ENCODE measurements at places on chromosomes 12 and 14.

DNA sequence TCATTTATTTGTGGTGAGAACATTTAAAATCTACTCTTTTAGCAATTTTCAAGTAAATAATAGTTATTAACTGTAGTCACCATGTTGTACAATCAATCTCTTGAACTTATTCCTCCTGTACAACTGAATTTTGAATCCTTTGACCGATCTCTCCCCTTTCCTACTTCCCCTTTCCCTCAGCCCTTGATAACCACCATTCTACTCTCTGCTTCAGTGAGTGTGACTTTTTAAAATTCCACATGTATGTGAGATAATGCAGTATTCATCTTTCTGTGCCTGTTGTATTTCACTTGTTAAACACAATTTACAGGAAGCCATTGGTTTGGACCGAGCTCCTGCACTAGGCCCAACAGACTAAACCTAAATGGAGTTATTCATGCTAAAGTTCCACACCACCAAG is 458.9 kb upstream of the PDE3A start:
- no peak for DNase-seq

GRCh38 chr14:67276131-67276530 is 34.9 kb downstream of the PALS1 start:
- DNase-seq = no peak

DNA sequence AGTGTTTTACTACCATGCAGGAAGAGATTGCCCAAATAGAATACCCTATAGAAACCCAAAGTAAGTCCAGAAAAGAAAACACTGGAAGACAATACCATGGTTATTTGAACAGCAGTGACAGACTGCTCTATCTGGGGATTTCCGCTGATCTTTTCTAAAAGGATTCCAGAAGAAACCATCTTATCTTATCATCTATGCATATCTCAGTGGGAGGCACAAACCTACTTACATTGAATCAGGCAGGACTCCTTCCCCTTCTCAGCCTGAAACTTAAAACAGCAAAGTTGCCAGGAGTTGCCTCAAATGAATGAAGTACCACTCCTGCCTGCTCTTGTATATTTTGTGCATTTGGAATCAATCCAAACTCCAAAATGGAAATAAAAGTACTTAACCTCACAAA is 56.7 kb upstream of the NR2C1 start:
- DNase-seq = peak; percentile 25

DNA sequence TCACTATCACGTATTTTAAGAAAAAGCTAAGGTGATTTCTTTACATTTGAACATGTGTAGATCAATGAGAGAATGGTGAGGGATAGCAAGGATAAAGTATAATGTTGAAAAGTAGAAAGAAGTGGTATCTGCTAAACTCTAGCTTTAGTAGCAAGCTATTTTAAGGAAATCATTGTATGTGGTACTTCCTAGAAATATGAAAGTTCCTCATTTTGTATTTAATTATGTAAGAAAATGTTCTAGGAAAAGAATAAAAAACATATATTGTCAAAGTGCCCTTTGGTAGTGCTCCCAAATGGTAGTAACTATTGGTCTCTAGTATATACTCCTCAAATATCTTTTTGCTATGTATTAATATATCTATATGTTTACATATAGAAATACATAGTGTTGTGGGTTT is 35.7 kb downstream of the RAB21 start:
- no peak for DNase-seq

- DNase-seq = peak; percentile 98
Measured at GRCh38 chr12:89768586-89769482, 60.2 kb upstream of the ATP2B1 start.

GRCh38 chr12:52229836-52230343 is 3.2 kb upstream of the KRT7 start:
- no peak for DNase-seq

DNA sequence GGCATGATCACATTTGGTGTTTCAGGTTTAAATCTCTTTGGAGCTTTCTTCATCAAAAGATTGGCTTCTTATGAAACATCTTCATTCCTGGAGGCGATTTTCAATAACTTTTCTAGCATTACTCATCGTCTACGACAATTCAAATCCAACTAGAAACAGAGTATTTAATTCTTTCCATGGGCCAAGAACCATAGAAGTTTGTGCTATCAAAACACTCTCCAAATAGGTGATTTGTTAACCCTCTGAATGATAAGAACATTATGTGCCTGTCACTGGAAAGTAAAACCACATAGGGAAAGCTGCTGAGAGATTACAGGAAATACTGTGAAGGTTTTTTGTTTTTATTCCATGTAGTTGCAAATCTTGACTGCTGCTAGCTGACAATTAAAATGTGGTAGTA is 6.9 kb upstream of the DCN start:
- peak; percentile 51 for DNase-seq

DNA sequence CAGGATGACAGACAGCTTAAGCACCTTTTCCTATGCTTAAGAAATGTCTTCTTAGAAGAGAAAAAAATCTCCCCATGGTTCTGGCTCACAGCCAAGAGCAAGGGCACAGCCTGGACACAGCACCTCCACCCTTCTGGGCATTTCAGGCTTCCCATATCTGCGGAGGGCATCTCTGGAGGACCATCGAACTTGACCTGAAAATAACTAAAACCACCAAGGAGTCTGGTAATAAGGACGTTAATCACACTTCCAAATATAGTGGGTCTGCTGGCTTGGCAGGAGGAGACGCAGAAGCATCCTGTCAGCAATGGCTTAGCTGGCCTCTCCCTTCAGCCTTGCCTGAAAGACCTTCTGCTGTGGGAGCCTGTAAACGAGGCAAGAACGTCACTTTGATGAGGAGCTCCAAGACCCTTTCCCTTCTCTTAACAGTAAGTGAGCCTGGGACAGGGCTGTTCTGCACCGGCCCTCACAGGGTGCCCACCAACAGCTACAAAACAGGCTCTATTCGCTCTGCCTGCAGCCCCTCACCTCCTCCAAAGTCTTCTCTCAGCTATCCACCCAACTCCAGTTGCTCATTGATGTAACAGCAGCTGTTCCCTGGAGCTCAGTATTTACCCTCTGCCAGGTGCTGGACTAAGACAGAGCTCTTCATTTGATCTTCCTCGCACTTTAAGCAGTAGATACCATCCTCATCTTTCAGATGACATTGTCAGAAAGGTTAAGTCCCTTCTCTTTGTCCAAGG is 13.2 kb downstream of the SETD3 start:
- DNase-seq = no peak

GRCh38 chr12:7411343-7411742 is 32.6 kb downstream of the CD163L1 start:
- DNase-seq = no peak

DNA sequence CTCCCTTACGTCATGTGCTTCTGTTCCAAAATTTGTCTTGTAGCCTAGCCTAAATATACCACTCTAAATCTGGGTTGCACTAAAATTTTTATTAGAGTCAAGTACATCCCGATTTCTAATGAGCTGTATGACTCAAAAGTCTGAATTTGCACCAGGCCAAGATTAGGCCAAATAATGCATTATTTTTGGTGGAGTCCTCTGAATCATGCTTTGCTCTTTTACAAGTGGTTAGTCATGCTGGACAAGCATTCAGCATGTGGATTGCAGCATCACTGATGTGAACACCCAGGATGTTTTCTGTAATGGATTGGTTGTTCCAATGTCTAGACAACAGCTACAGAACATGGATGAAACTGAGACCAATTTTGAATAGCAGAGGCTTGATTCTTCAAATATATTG is 23.7 kb downstream of the HEBP1 start:
- DNase-seq = peak; percentile 93

- DNase-seq = peak; percentile 70
Measured at GRCh38 chr12:96486751-96487613, 2.4 kb upstream of the CFAP54 start.

DNA sequence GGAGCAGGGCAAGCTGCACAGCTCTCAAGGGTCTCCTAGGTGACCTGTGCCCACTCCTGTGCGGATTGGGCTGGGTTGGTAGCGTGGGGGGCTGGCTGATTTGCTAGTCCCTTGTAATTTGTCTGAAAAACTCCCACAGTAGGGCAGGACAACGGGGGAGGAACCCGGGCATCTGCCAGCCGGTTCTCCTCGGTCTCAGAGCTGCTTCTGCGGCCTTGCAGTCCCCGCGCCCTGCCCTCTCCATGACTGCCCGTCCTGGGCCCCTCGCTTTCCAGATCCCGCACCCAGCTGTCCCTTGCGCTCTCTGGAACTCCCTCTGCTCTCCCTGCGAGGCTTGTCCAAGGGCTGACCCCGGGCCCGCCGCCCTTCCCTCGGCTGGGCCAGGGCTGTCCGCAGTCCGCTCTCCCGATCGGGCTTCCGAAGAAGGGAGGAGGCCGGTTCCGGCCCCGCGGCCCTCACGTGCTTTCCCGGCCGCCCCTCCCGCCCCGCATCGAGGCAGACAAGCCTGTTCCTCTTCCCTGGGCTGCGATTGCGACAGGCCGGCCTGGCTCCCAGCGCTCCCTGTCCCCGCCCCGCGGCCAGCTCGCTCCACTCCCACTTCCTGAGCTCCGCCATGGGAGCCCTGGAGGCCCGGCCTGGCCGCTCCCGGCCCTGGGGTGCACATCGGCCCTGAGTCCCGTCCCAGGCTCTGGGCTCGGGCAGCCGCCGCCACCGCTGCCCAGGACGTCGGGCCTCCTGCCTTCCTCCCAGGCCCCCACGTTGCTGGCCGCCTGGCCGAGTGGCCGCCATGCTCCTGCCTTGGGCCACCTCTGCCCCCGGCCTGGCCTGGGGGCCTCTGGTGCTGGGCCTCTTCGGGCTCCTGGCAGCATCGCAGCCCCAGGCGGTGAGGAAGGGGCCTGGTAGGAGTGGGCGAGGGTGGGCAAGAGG is at the start of gene LTBR:
LTBR (plus strand) TSS at position 591 of the 927 bp plus-strand sequence; CDS start at position 788, 197 bp downstream.
- peak; percentile 94 for DNase-seq

DNA sequence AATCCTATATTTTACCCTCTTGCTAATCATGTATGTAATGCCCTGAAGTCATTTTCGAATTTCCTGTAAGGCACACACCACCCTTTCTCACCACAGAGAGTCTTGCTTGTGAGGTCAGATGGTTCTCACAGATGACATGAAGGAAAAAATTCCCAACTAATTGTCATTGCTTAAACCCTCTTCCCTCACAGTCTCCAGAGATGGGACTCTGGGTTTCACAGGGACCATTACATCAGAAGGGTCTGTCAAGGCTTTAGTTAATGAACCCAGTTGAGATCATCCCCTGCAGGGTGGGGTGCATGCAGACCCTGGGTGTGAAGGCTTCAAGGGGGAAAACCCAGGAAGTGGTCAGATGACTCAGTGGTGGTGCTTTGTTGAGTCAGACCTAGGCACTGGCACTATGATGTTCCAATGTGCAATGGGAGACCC is 229.6 kb downstream of the BCAT1 start:
- peak; percentile 93 for DNase-seq

DNA sequence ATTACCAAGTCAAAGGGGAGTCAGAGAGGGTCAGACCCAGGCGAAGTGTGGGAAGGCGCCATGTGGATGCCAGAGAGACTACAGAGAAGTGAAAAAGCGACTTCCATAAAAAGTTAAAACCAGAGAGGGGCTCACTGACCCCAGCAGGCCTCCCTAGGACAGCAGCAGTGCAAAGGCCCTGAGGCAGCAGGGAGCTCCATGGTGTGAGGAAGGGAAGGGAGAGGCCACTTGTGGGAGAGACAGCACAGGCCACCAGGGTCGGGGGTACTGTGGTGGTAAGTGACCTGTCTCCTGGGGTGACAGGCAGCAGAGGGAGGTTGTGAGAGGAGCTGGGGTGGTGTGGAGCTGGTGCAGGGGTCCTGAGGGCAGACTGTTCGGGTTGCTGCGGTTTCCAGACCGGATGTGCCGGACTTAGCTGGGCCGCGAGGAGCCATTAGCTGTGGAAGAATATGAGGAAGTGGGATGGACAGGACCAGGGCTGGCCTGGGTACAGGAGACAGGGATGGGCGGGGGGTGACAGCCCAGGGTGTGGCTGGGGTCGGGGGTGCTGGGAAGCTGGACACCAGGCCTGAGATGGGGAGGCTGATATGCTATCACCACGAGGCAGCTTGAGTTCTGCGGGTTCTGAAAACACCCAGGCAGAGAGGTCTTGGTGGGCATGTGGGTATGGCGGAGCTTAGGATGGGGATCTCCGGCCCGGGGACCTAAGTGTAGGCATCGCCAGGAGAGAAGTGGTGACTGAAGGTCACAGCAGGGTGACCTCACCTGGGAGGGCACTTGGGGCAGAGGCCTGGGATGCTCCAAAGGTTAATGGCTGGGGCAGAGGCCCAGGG is 22.7 kb downstream of the SETD1B start:
- DNase-seq = no peak

- peak; percentile 55 for DNase-seq
Measured at GRCh38 chr12:91194500-91194899, 11.9 kb upstream of the DCN start.

- DNase-seq = no peak
Measured at GRCh38 chr12:44225149-44225510, 389.2 kb downstream of the TMEM117 start.

GRCh38 chr12:72214163-72214562 is 58.0 kb upstream of the TRHDE start:
- no peak for DNase-seq

GRCh38 chr14:24849471-24849870 is 200.5 kb downstream of the STXBP6 start:
- peak; percentile 60 for DNase-seq

- no peak for DNase-seq
Measured at GRCh38 chr12:81998761-81999378, 239.7 kb upstream of the PPFIA2 start.

- no peak for DNase-seq
Measured at GRCh38 chr12:105192624-105193225, 43.2 kb downstream of the APPL2 start.

DNA sequence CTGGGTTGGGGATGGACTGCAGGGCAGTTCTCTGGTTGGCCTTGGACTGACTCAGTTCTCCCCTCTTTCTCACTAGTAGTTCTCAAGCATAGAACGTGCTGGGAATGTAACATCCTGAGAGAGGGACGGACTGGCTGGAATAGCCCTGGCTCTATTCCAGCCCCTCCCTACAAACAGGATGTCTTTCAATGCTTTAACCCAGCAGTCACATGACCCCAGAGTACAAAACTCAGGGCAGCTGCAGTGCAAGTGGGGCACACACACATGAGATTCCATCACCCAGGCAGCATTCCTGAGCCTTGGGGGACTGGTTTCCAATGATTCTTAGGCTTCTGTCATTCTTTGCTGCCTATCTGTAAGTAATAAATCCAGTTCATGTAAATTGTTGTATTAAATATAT is 1.6 kb upstream of the ACOT6 start:
- peak; percentile 62 for DNase-seq

DNA sequence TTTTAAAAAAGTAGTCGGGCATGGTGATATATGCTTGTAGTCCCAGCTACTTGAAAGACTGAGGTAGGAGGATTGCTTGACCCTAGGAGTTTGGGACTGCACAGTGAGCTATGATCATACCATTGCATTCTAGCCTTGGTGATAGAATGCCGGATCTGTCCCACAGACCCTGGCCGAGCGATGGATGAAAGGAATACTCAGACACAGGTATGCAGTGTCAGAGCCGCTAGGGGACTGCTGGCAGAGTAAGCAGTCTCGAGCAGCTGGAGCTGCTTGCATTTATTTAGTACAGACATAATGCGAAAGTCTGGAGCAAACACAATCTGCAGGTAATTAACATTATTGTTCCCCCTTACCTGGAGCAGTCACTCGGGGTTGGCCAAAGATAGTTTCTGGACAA is 18.6 kb downstream of the AICDA start:
- no peak for DNase-seq

Data from EL (cell line).